ENCODE measurements at places on chromosomes 1 and 21. TPM values are rescaled to one million over a fixed set of nuclear protein-coding genes. Genes with fewer than 3 reads are reported as not detected.

ARHGAP30 gene
- 192 TPM for total RNA-seq

TRNP1 gene
- total RNA-seq: 0.96 TPM

GRCh38 chr1:197614916-197615692 is 160.2 kb downstream of the DENND1B start:
- no peak overlapping the region for H3K4me3 ChIP-seq
- no peaks in the 10 kb centered on the region for H3K4me1 ChIP-seq
- H3K36me3 ChIP-seq: peaks cover 2% of the 10 kb centered on the region

DNA sequence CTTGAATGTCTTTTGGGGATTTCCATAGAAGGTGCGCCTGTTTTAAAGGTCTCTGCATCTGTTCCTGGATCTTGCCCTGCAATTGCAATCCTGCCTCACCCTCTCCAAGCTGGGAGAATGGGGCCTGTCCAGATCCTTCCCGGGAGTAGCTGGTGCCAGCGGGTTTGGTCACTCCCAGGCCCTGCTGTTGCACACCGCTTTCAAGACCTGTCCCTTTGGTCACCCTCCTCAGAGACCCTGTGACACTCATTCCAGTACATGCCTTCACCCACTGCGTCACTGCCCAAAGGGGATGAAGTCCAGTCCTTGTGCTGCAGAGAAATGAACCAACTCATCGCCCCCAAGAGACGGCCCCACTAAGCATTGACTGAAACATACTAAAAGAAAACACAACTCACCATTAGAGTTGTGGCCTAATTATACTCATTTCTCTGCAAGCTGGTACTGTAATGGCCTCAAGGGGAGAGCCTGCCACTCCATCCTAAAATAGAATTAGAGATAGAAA is 1.9 kb upstream of the IRF2BP2 start:
- DNase-seq: no peak
- no peaks in the 10 kb centered on the region for H3K27me3 ChIP-seq
- peaks cover 38% of the 10 kb centered on the region for H3K4me1 ChIP-seq
- H3K36me3 ChIP-seq: peaks cover 13% of the 10 kb centered on the region
- H3K4me3 ChIP-seq: peak overlapping the region; percentile 98

DNA sequence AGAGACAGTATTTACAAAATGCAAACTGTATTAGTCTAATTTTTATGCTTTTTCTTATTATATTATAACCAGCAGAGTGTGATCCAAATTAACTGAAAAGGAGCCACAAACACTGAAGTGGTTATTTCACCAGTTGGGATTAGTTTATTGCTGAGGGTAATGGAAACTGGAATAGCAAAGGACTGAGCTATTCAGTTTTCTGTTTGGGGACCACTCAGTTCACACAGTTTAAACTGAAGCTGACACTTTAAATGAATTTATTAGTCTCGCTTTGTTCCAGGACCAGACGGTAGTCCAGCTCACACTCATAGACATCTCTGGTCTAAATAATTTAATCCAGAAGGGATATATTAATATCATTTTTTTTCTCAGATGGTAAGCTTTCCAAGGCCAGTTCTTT is 410.7 kb downstream of the LTN1 start:
- H3K27ac ChIP-seq: no peak overlapping the region
- H3K4me3 ChIP-seq: no peak overlapping the region
- no peak for DNase-seq
- H3K4me1 ChIP-seq: no peaks in the 10 kb centered on the region
- no peaks in the 10 kb centered on the region for H3K27me3 ChIP-seq

GRCh38 chr1:39332291-39332690 is 127.8 kb downstream of the MACF1 start:
- peaks cover 14% of the 10 kb centered on the region for H3K36me3 ChIP-seq
- H3K4me1 ChIP-seq: peaks cover 4% of the 10 kb centered on the region
- H3K27ac ChIP-seq: peak overlapping the region; percentile 97

- no peak overlapping the region for H3K27ac ChIP-seq
- H3K27me3 ChIP-seq: peaks cover 39% of the 10 kb centered on the region
- peaks cover 10% of the 10 kb centered on the region for H3K4me1 ChIP-seq
- no peak overlapping the region for H3K4me3 ChIP-seq
Measured at GRCh38 chr1:201475915-201476669, 7.1 kb upstream of the PHLDA3 start.

DNA sequence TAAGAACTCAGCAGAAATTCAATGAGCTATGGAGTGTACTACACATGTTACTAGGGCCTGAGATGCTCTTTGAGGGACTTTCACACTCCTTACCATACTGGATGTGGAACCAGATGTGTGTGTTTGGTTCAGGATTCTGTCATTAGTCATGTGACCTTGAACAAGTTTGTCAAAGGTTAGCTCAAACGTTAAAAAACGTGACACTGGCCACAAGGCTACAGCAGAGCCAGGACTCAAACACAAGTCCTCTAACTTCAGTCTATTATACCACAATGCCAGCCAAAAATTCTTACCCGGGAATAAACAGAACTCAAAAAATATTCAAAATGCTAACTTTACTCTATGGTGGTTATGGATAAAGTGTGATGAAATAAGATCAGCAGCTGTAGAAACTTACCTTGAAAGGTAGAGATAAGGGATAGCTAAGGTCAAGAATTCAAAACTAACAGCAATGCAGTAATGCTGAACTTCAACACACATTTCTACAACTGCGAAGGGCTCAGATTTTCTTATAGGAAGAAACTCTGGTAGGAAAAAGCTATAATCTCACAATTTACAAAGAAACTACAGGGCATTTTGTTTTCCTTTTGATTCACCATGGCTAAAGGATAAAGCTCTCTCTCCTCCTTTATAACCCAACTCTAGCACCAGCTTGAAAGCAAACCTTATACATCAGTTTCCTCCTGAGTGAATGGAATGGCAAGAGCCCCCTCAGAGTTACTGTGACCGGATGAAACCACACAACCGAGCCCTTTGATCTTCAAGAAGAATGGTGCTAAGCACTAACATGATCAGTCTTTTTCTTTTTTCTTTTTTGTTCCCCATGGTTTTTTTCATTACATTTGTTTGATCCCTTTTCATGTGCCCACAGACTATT is 233.9 kb downstream of the SLC45A1 start:
- H3K36me3 ChIP-seq: peaks cover 3% of the 10 kb centered on the region
- no peak for DNase-seq

- no peaks in the 10 kb centered on the region for H3K4me1 ChIP-seq
- H3K36me3 ChIP-seq: no peaks in the 10 kb centered on the region
- H3K27ac ChIP-seq: no peak overlapping the region
- DNase-seq: no peak
- peaks cover 19% of the 10 kb centered on the region for H3K27me3 ChIP-seq
Measured at GRCh38 chr1:33903210-33903589, 39.3 kb downstream of the HMGB4 start.

- H3K4me3 ChIP-seq: no peak overlapping the region
- no peak for DNase-seq
- peaks cover 5% of the 10 kb centered on the region for H3K4me1 ChIP-seq
Measured at GRCh38 chr1:93686504-93687250, 5.0 kb upstream of the BCAR3 start.

GRCh38 chr1:21084111-21084810 is 92.4 kb downstream of the EIF4G3 start:
- DNase-seq: peak; percentile 2
- H3K4me1 ChIP-seq: peaks cover 12% of the 10 kb centered on the region
- peak overlapping the region; percentile 40 for H3K27ac ChIP-seq
- H3K27me3 ChIP-seq: no peaks in the 10 kb centered on the region
- no peak overlapping the region for H3K4me3 ChIP-seq

DNA sequence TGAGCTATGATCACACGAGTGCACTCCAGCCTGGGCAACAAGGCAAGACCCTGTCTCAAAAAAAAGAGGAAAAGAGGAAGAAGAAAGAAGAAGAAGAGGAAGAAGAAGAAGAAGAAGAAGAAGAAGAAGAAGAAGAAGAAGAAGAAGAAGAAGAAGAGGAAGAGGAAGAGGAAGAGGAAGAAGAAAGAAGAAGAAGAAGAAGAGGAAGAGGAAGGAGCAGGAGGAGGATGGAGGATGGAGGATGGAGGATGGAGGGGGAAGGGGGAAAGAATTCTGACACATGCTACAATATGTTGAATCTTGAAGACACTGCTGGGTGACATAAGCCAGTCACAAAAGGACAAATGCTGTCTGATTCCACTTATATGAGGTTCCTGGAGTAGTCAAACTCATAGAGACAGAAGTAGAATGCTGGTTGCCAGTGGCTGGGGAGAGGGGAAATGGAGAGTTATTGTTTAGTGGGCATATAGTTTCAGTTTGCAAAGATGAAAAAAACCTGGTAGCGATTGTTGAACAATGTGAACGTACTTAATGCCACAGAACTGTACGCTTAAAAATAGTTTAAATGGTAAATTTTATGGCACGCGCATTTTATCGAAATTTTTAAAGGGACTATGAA is 47.3 kb upstream of the COA6 start:
- H3K27ac ChIP-seq: no peak overlapping the region
- peak overlapping the region; percentile 74 for H3K4me3 ChIP-seq
- DNase-seq: no peak
- H3K27me3 ChIP-seq: peaks cover 59% of the 10 kb centered on the region

DNA sequence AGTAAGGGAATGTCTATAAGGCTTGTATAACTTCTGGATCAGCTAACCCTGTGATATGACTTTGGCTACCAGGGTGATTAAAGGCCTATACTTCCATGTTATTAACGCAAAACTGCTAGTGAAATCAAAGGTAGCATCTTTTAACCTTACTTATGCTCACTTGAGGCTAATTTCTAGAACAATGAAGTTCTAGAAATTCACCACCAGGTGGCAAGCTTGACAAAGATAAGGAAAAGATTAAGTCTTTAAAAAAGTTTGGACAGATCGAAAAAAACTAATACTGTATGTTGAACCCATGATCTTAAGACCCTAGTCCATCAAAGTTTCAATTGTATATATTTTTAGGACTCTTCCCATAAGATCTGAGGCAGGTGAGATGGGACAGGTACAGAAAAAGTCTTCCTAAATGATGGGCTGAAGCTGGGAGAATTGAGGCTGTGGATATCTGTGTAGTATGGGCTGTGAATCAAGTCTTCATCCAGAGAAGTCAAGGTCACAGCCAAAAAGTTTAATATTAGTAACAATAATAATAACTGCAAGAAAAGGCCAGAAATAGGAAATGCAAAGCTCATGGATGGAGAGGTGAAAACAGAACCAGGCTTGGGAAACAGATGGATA is 18.8 kb downstream of the KYAT3 start:
- no peak for DNase-seq
- H3K4me3 ChIP-seq: peak overlapping the region; percentile 35
- peaks cover 24% of the 10 kb centered on the region for H3K4me1 ChIP-seq
- H3K27me3 ChIP-seq: no peaks in the 10 kb centered on the region
- peaks cover 10% of the 10 kb centered on the region for H3K36me3 ChIP-seq

GRCh38 chr1:54171016-54171415 is 18.2 kb upstream of the CDCP2 start:
- no peak overlapping the region for H3K27ac ChIP-seq
- peaks cover 7% of the 10 kb centered on the region for H3K4me1 ChIP-seq
- no peak for DNase-seq
- no peaks in the 10 kb centered on the region for H3K27me3 ChIP-seq
- no peak overlapping the region for H3K4me3 ChIP-seq

GRCh38 chr1:86965012-86965826 is 50.8 kb downstream of the HS2ST1 start:
- H3K27ac ChIP-seq: no peak overlapping the region
- peak; percentile 3 for DNase-seq
- no peak overlapping the region for H3K4me3 ChIP-seq
- H3K36me3 ChIP-seq: no peaks in the 10 kb centered on the region
- H3K4me1 ChIP-seq: no peaks in the 10 kb centered on the region

DNA sequence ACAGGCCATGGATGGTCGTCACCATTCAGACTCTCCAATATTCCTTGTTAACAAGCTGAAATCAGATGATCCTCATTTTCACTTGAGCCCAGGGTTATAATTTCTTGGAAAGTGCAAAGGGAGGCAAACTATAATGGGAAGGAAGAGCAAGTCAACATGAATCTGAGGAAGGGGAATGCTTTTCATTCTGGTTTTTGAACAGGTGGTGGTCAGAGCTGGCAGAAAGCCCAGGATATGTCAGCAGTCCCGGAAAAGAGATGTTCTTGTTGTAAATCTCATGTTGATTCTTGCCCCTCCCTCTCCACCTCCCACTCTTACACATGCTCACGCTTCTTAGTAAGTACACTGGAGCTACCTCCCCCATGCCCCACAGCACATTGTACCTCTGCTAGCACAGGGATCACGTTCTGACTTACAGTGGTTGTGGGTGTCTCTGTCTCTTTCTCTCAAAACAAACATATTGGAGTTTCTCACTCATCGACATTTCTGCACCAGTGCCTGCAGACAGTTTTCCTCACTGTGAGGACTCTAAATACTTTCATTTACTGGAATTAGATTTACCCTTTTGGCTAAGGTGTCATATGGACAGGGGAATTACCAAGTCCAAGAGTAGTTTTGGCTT is 77.6 kb downstream of the XCL2 start:
- peaks cover 8% of the 10 kb centered on the region for H3K36me3 ChIP-seq
- DNase-seq: peak; percentile 73
- no peaks in the 10 kb centered on the region for H3K27me3 ChIP-seq

DNA sequence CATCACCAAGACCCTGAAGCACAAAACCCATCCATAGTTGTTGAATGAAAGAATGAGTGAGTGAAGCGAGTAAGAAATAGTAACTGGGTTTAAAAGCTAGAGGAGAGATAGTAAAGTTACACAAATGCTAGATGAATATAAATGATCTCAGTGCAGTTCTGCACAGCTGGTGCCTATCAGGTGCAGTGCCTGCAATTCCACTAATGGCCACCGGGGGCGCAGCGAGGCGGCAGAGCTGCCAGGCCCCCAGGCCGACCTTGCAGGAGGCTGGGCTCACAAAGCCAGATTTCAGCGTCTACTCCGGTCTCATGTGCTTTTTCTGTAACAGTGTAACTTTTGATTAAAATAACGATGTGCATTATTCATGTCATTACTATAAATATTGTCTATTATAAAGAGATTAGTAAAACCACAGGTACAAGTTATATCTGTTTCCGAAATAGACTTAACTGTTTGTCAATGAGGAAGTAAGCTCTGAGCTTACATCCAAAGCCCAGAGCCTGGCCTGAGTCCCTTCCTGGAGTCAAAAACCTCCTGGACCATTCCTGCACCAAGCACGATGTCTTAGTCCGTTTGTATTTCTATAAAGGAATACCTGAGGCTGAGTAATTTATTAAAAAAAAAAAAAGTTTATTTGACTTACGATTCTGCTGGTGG is 477.6 kb downstream of the NPHP4 start:
- peaks cover 21% of the 10 kb centered on the region for H3K27me3 ChIP-seq
- H3K36me3 ChIP-seq: no peaks in the 10 kb centered on the region
- H3K4me1 ChIP-seq: peaks cover 5% of the 10 kb centered on the region
- no peak overlapping the region for H3K4me3 ChIP-seq

GRCh38 chr1:232227306-232227705 is 402.6 kb downstream of the SIPA1L2 start:
- H3K4me1 ChIP-seq: peaks cover 7% of the 10 kb centered on the region
- peaks cover 7% of the 10 kb centered on the region for H3K27me3 ChIP-seq
- no peak for DNase-seq
- H3K4me3 ChIP-seq: no peak overlapping the region

DNA sequence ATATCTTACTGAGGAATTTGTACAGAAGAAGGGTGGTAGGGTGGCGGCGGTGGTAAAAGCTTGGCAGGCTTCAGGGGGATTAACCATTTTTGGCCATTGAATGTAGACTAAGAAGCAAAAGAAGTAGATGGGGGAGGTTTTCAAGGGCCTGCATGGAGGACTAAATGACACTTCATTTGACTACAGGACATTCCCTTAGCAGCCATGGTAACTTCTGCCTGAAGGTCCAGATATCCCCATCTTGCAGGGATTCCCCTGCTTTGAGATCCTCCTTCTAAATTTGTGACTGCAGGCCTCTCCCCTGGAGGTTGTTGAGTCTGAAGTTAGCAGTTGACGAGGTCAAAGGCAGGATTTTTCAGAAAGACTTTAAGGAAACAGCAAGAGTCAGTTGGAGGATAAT is 4.8 kb downstream of the VASH2 start:
- no peak overlapping the region for H3K4me3 ChIP-seq
- peaks cover 31% of the 10 kb centered on the region for H3K27me3 ChIP-seq
- H3K4me1 ChIP-seq: peaks cover 8% of the 10 kb centered on the region

Data from activated T-cell treated with anti-CD3 and anti-CD28 coated beads, Interleukin-2, amount 50 U/mL, for 72 hours (primary cell).